Myometrial cell (primary cell): ENCODE measurements at places on chromosomes 3 and 15. TPM values are rescaled to one million over a fixed set of nuclear protein-coding genes. Genes with fewer than 3 reads are reported as not detected.

The IMPDH2 gene
- 293 and 325 TPM in 2 replicates for total RNA-seq

The CIB1 gene
- total RNA-seq: 47.1 and 57.7 TPM in 2 replicates

The NAALADL2 gene
- total RNA-seq: 0.86 and 0.89 TPM in 2 replicates

The CCDC80 gene
- total RNA-seq: 316 and 318 TPM in 2 replicates

The CNTN6 gene
- not detected in 2 replicates for total RNA-seq

The GOLGA8G gene
- total RNA-seq: not detected in 2 replicates

The PDIA3 gene
- 266 and 294 TPM in 2 replicates for total RNA-seq

The WDR72 gene
- total RNA-seq: not detected in 2 replicates

The A4GNT gene
- total RNA-seq: not detected in 2 replicates

The FETUB gene
- total RNA-seq: not detected in 2 replicates

The LEKR1 gene
- 0.18 and 0.58 TPM in 2 replicates for total RNA-seq

The FBXO40 gene
- not detected in 2 replicates for total RNA-seq

The IL5RA gene
- not detected in 2 replicates for total RNA-seq

The ZIC4 gene
- total RNA-seq: not detected in 2 replicates

The TMEM108 gene
- total RNA-seq: not detected in 2 replicates

The MASP1 gene
- 51.3 and 52.5 TPM in 2 replicates for total RNA-seq

The KIF7 gene
- total RNA-seq: 12.8 and 13.0 TPM in 2 replicates

The GPR15 gene
- total RNA-seq: not detected in 2 replicates

The SH2D7 gene
- total RNA-seq: not detected in 2 replicates

The TMEM40 gene
- not detected in 2 replicates for total RNA-seq

The SV2B gene
- not detected in 2 replicates for total RNA-seq

The ANKRD34C gene
- not detected in 2 replicates for total RNA-seq

The FSIP1 gene
- 1.4 and 1.6 TPM in 2 replicates for total RNA-seq

The LRRIQ4 gene
- total RNA-seq: not detected in 2 replicates

The CLDN1 gene
- total RNA-seq: 3.5 and 4.3 TPM in 2 replicates

The LEO1 gene
- total RNA-seq: 9.8 and 26.4 TPM in 2 replicates

The HOMER2 gene
- total RNA-seq: 1.4 TPM in 1 of 2 replicates, not detected in the other
